Left ventricle myocardium superior (tissue), 1 donor: ENCODE measurements at places on chromosomes 3 and 15. TPM values are rescaled to one million over a fixed set of nuclear protein-coding genes. Genes with fewer than 3 reads are reported as not detected.
A peak's percentile ranks its signal among the peaks of the same experiment; 100 is the strongest.

GRCh38 chr15:94602754-94603470 lies 371.6 kb downstream of the MCTP2 start:
- DNase-seq = no peak

DNA sequence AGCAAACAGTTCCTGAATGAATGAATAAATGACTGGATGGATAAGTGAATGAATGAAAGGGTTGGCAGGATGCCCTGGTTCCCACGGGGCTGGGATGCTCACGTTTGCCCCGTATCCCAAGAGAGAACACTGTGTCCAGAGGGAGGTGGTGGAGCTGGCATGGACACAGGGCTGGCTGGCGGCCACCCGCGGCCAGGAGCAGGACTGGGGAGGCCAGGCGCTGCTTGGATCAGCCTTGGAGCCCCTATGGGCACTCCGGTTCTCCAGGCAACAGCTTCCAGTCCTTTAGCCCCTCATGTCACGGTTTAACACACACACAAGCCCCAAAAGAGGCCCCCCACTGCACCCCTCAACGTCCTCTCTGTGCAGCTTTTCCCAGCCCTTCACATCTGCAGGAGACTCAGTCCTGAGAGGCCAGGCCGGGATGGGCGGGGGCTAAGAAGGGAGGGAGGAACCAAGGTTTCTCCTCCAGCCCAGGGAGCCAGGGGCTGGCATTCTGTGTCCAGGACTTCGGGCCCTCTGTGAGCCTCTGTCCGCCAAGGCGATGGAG lies 86.0 kb upstream of the ALDH1L1 start:
- DNase-seq = peak; percentile 91

DNA sequence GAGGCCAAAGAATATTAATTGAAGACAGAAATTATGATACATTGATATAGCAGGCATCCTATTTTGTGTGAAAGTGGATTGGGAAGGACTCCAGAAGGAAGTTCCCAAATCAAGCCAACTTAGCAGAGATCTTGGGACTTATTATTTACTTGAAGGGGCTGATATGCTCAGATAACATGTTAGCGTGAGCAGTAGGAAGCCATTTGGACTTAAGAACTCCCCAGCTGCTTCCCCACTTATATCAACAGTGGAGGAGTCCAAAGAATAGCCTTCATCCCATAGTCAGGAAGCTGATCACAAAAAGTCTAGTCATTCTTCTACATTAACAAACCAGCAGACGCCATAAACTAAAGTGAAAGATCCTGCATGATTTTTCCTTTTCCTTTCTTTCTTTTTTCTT lies 200.0 kb downstream of the ATP8B4 start:
- DNase-seq = no peak

Gene ULK4
- total RNA-seq = 1.5 TPM

DNA sequence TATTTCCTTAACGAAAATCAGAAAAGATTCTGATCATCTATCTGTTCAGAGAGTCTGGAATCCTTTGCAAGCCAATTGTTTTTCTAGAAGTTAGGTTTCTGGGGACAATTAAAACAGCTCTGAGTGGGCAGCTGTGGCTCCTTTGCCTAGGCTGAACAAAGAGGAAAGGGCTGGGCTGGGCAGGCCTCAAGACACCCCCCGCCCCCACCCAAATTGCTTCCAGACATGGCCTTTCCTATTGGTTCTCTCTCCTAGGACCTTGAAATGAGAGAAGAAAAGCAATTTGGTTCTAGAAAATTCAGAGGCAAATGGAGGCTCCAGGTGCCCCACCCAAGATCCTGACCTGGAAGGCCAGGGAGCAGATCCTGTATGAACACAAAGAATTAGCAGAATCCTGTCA lies 2.3 kb upstream of the ADPGK start:
- DNase-seq = no peak

GRCh38 chr3:139689708-139690228 lies 12.0 kb upstream of the NMNAT3 start:
- no peak for DNase-seq

- no peak for DNase-seq
Observed at GRCh38 chr15:69843276-69843899, 254.3 kb downstream of the TLE3 start.

DNA sequence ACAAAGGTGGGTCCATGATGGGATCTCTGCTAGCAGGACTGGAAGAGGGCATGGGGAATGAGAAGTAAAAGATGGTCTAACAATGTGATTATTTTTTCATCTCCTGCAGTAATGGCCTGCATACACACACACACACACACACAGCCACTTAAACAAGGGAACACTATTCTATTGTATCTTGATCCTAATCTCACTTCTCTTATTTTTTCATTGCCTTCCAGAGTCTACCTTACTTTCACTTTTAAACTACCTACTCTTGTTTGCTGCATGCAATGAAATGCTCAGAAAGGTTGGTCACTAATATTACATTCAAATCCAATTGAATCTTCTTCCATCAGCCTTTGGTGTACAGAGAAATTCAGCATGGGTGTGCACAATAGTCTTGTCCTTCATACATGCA lies 853.8 kb downstream of the IGSF11 start:
- no peak for DNase-seq

- no peak for DNase-seq
Observed at GRCh38 chr3:127419182-127419581, 131.3 kb upstream of the PRR20G start.

GRCh38 chr3:87001473-87002098 lies 10.6 kb upstream of the VGLL3 start:
- DNase-seq = no peak
